ENCODE measurements at places on chromosomes 5 and 9.

DNA sequence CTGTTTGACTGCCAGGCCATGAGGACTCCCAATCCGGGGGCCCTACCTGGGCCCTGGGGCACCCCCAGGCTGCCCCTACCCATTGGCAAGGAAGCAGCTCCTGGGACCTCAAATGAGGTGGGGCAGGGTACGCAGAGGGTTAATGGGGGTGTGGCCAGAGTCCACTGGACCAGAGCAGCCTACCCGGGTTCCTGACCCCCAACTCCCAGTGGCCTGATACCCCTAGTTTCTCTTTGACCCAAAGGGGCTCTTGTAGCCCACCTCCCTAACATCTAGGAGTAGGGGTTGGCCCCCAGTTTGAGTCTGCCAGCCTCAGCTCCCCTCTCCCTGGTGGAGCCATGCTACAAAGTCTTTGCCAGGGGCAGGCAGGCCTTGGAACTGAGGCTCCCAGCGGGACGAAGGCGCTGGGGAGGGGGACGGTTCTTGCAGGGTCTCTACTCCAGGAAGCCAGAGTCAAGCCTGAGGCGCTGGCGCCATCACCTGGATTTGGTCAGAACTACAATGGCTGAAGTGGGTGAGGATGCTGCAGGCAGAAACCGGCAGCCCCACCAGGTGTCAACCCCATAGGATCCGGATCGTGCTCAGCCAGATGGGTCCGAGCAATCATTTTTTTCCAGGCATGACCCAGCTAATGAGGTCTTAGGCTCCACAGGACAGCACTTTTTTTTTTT lies 8.4 kb upstream of the CERCAM start:
- peak; percentile 84 for DNase-seq

DNA sequence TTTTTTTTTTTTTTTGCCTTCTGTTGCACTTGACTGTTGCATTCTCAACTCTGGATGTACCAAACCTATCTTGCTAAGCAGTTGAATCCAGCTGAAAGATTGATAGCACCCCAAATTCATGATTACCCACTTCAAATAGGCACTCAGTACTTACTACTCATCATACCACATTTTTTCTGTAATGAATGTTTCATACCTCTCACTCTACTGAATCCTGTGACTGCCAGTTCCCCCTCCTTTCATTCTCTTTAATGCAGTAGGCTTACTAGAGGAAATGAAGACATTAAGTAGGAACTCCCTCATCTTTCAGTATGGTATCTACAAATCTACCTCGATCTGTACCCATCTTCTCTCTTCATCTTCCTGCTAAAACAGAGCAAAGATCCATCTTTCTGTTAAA lies 6.8 kb downstream of the INVS start:
- DNase-seq, result no peak

DNA sequence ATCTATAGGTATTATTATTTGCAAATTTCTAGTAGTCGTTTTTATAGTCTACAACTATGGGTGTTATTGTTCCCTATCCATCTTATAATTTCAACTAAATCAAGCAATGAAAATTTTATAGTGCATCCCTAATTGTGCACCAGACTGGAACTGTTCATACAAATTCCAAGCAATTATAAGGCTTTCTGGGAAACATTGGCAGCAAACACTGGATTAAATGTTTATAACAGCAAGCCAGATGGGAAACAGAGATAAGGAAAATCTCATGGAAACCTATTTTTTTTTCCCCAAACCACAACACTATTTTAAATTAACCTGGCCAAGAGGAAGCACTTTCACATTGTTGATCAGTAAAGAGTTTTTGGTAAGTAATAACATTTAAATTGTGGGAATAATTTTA lies 524.3 kb downstream of the RASEF start:
- no peak for DNase-seq

DNA sequence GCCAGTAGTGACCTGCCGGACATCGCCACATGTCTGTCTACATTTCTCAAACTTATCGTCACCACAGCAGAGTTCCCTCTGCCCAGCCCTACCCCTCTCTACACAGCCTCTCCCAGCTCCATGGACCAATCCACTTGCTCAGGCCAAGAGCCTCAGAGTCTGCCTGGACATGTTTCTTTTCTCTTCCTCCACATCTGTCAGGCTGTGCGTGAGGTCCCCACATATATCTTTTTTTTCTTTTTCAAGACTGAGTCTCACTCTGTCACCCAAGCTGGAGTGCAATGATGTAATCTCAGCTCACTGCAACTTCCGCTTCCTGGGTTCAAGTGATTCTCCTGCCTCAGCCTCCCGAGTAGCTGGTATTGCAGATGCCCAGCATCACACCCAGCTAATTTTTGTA lies 62.7 kb upstream of the GGTA1 start:
- no peak for DNase-seq

DNA sequence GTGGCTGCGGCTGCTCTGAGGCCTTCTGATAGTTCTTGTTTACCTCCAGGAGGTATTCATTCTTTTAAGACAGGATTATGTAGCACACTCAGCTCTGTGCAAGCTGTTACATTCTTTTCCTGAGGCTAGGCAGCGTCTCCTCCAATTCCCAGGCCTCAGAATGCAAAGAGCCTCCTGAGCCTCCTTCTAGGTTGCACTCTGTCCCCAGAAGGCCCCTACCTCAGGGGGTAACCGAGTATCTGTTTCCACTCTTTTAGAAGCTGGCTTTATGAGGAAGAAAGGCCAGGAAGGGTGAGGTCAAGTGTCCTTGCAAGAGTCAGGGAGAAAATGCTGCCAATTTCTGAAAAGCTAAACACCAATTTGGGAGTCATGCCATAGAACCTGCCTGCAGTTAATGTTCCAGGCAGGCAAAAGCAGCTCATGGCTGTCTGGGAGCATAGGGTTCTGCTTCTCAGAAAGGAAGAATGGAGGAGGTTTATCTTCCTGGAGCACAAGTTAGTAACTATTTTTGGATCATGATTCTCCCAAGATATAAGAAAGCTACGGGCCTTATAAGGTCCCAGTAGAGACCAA lies 178.9 kb downstream of the SEMA6A start:
- no peak for DNase-seq

DNA sequence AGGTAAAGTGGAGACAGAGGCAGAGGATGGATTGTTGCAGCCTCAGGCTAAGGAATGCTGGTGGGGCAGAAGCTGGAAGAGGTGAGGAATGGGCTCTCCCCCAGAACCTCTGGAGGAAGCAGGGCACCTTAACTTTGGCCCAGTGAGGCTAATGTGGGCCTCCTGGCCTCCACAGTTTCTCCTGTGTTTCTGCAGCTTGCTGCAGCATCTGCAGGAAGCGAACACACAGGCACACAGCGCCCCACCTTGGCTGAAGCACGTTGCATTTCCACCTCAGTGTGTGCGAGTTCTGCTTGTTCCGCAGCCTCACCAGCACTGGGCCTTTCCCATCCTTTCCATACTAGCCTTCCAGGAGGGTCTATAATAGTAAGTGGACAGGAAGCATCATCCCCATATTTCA lies 27.2 kb upstream of the ASS1 start:
- DNase-seq, result no peak
